Smooth muscle cell of bladder (primary cell): ENCODE measurements at places on chromosomes 12 and 14. TPM values are rescaled to one million over a fixed set of nuclear protein-coding genes. Genes with fewer than 3 reads are reported as not detected.

MIS18BP1 gene
- total RNA-seq = 14.8 and 17.7 TPM in 2 replicates

KIF5A gene
- 0.09 and 0.14 TPM in 2 replicates for total RNA-seq

OR6C2 gene
- total RNA-seq = not detected in 2 replicates

FSCB gene
- total RNA-seq = not detected in 2 replicates

OTOGL gene
- total RNA-seq = 0.09 and 0.14 TPM in 2 replicates

RCOR1 gene
- total RNA-seq = 7.4 and 8.5 TPM in 2 replicates

TTC6 gene
- under 0.01 TPM in 1 of 2 replicates, not detected in the other for total RNA-seq

AKAP6 gene
- 1.00 and 2.7 TPM in 2 replicates for total RNA-seq

STYK1 gene
- total RNA-seq = 0.09 and 0.14 TPM in 2 replicates

DDHD1 gene
- total RNA-seq = 16.5 and 18.2 TPM in 2 replicates

OR4E2 gene
- not detected in 2 replicates for total RNA-seq

TAS2R42 gene
- total RNA-seq = not detected in 2 replicates

C12orf60 gene
- total RNA-seq = 0.57 and 0.74 TPM in 2 replicates

ADAM20 gene
- 0.71 and 1.3 TPM in 2 replicates for total RNA-seq

CAPS2 gene
- total RNA-seq = 6.7 and 7.5 TPM in 2 replicates

NRXN3 gene
- total RNA-seq = under 0.01 and 0.14 TPM in 2 replicates

POTEM gene
- not detected in 2 replicates for total RNA-seq

DGLUCY gene
- total RNA-seq = 34.7 and 41.5 TPM in 2 replicates

CELA1 gene
- total RNA-seq = not detected in 2 replicates

NR1H4 gene
- 0.28 and 0.37 TPM in 2 replicates for total RNA-seq

FOXA1 gene
- 0.09 TPM in 1 of 2 replicates, not detected in the other for total RNA-seq

PRPH gene
- total RNA-seq = 0.28 and 0.46 TPM in 2 replicates

MDGA2 gene
- under 0.01 TPM in 2 replicates for total RNA-seq

AQP6 gene
- total RNA-seq = under 0.01 TPM in 1 of 2 replicates, not detected in the other

NKX2-1 gene
- not detected in 2 replicates for total RNA-seq

KRT77 gene
- not detected in 2 replicates for total RNA-seq

SLC39A5 gene
- under 0.01 TPM in 2 replicates for total RNA-seq

TEX52 gene
- not detected in 2 replicates for total RNA-seq

FAM234B gene
- total RNA-seq = 4.4 and 6.6 TPM in 2 replicates

TUNAR gene
- not detected in 2 replicates for total RNA-seq

RILPL1 gene
- total RNA-seq = 5.0 and 9.5 TPM in 2 replicates

MIP gene
- not detected in 2 replicates for total RNA-seq

CFL2 gene
- total RNA-seq = 63.9 and 107 TPM in 2 replicates

IL25 gene
- total RNA-seq = not detected in 2 replicates

EPYC gene
- 0.09 TPM in 1 of 2 replicates, not detected in the other for total RNA-seq

P3H3 gene
- total RNA-seq = 78.9 and 105 TPM in 2 replicates

WBP11 gene
- 10.0 and 11.4 TPM in 2 replicates for total RNA-seq

AICDA gene
- not detected in 2 replicates for total RNA-seq

GZMB gene
- not detected in 2 replicates for total RNA-seq

PTCSC3 gene
- not detected in 2 replicates for total RNA-seq

CCDC198 gene
- total RNA-seq = not detected in 2 replicates
